Osteoblast (primary cell): ENCODE measurements at places on chromosomes 2 and 18. TPM values are rescaled to one million over a fixed set of nuclear protein-coding genes. Genes with fewer than 3 reads are reported as not detected.

- no peaks in the 10 kb centered on the region for H3K27me3 ChIP-seq
- DNase-seq = no peak
- H3K36me3 ChIP-seq = no peaks in the 10 kb centered on the region
- H3K4me1 ChIP-seq = no peaks in the 10 kb centered on the region
- no peak overlapping the region for H3K27ac ChIP-seq
Measured at GRCh38 chr18:44181951-44182747, 498.5 kb upstream of the SETBP1 start.

- no peak overlapping the region for H3K27ac ChIP-seq
- peaks cover 6% of the 10 kb centered on the region for H3K4me1 ChIP-seq
- DNase-seq = no peak
- peaks cover 6% of the 10 kb centered on the region for H3K36me3 ChIP-seq
- no peaks in the 10 kb centered on the region for H3K27me3 ChIP-seq
Measured at GRCh38 chr18:48580782-48581181, 42.0 kb downstream of the CTIF start.

ZSWIM2 gene
- 0.29 TPM in 1 of 2 replicates, not detected in the other for total RNA-seq

CYP27C1 gene
- 2.2 and 2.4 TPM in 2 replicates for total RNA-seq

DNA sequence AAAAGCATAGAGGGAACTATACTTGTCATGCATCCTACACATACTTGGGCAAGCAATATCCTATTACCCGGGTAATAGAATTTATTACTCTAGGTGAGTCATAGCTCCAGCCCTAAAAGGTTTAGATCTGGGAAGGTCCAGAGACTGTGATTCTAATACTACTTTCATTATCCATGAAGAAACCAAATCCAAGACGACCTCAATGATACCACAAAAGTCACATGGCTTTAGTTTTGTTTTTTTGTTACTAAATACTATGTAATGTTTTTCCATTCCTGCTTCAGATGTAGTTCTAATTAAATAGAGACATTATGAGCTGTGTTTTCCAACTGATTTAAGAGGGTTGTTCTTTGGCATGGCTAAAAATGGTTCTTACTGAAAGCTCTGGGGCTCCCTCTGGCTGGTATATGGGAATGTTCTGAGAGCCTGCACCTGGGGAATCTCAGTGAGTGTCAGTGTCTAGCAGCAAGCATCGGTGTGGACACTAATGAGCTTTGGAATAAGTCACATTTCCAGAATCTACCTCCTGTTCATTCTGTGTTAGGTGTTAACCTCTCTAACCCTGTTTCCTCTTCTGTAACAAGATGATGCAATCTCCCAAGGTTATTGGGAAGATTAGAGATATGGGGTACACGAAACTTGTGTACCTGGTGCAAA, 20.5 kb upstream of the IL1RL2 start:
- no peak overlapping the region for H3K4me3 ChIP-seq
- peaks cover 8% of the 10 kb centered on the region for H3K4me1 ChIP-seq
- DNase-seq = no peak

CD226 gene
- total RNA-seq = under 0.01 and 0.36 TPM in 2 replicates

DNA sequence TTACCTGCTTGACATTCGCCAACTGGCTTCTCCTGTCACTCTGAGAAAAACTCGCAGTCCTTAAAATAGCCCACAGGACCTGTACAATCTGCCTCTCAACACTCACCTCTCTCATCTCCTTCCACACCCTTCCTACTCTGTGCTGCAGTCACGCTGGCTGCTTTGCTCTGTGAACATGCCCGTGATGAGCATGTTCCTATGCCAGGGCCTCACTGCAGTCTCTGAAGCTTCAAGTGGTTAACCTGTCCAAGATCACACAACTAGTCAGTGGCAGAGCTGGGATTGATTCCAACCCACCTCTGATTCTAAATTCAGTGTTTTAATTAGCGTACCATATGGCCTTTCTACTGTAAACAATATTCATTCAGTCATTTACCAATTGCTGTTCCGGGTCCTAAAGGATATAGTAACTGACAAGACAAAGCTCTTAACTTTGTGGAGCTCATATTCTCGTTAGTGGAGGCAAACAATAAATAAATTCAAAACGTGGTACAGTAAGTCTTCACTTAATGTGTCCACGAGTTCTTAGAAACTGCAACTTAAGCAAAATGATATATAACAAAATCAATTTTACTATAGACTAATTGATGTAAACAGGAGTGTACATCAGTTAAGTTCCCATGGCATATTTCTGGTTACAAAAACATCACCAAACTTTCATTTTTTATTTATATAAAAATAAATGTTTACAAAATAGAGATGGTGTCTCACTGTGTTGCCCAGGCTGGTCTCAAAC, 38.9 kb upstream of the FBXO11 start:
- no peaks in the 10 kb centered on the region for H3K36me3 ChIP-seq
- H3K27ac ChIP-seq = no peak overlapping the region
- no peak overlapping the region for H3K4me3 ChIP-seq
- no peaks in the 10 kb centered on the region for H3K27me3 ChIP-seq
- no peaks in the 10 kb centered on the region for H3K4me1 ChIP-seq
- no peak for DNase-seq

DNA sequence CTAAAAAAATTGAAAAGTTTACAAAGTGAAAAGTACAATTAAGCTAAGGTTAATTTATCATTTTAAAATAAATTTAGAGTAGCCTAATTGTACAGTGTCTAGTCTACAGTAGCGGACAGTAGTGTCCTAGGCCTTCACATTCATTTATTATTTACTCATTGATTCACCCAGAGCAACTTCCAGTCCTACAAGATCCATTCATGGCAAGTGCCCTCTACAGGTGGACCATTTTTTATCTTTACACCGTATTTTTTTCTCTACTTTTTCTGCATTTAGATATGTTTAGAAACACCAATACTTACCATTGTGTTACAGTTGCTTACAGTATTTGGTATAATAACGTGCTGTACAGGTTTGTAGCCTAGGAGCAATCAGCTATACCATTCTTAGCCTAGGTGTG, 84.1 kb downstream of the TSN start:
- no peak overlapping the region for H3K4me3 ChIP-seq
- no peak overlapping the region for H3K27ac ChIP-seq
- no peaks in the 10 kb centered on the region for H3K36me3 ChIP-seq
- peaks cover 5% of the 10 kb centered on the region for H3K27me3 ChIP-seq
- no peak for DNase-seq
- H3K4me1 ChIP-seq = no peaks in the 10 kb centered on the region

CFAP65 gene
- not detected in 2 replicates for total RNA-seq

- H3K27ac ChIP-seq = no peak overlapping the region
- no peak overlapping the region for H3K4me3 ChIP-seq
- H3K4me1 ChIP-seq = peaks cover 4% of the 10 kb centered on the region
- peaks cover 24% of the 10 kb centered on the region for H3K36me3 ChIP-seq
- no peak for DNase-seq
- no peaks in the 10 kb centered on the region for H3K27me3 ChIP-seq
Measured at GRCh38 chr2:206004004-206004693, 81.8 kb downstream of the INO80D start.

GRCh38 chr18:39564716-39565115, 1999.1 kb upstream of the CELF4 start:
- no peaks in the 10 kb centered on the region for H3K27me3 ChIP-seq
- H3K4me1 ChIP-seq = no peaks in the 10 kb centered on the region
- no peaks in the 10 kb centered on the region for H3K36me3 ChIP-seq
- no peak overlapping the region for H3K27ac ChIP-seq

GRCh38 chr18:74173434-74173750, 25.1 kb downstream of the TIMM21 start:
- peaks cover 4% of the 10 kb centered on the region for H3K27me3 ChIP-seq
- DNase-seq = no peak
- H3K27ac ChIP-seq = no peak overlapping the region

RNU2-63P gene
- not detected in 2 replicates for total RNA-seq

DNA sequence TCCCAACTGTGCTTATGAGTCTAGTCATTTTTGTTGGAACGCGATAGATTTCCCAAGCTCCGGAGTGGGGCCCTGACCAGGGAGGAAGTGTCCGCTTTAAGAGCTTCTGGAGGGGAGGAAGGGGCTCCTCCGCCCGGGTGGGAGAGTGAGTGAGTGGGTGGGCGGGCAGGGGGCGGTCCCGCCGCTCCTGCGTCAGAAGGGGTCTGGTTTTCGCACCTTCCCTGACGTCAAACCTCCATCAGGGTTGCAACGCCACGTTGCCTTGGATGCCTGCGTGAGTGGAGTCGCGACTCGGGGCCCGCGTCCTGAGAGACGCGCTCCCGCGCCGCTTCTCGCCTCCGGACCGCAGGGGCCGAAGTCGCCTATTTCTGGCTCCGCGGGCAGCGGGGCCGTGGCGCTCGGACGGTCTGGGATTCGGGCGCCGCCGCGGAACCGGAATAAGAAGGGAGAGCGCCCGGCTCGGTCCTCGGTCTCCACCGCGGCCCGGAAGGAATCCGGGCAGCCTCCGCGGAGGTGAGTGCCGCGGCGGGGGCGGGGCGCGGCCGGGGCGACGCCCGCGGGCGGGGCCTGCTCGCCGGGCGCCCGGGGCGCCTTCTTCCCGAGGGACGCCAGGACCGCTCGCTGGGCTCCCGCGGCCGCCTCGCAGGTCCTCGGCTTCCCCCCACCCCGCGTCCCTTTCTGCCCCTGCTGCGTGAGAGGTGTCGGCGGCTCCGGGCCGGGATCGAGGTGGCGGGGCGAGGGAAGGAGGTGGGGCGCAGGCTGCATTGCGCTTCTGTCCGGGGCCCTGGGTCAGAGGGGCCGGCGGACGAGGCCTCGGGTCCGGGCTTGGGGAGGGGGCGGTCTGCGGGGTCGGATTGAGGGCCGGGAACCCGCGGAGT, at the start of gene ZDBF2:
Gene ZDBF2 (plus strand): TSS at position 230 of the 878 bp plus-strand sequence. CDS start 7,187 bp downstream, outside the sequence.
- no peaks in the 10 kb centered on the region for H3K36me3 ChIP-seq

GRCh38 chr2:46802665-46803546, 112.7 kb downstream of the MCFD2 start:
- no peak overlapping the region for H3K4me3 ChIP-seq
- no peaks in the 10 kb centered on the region for H3K27me3 ChIP-seq
- peaks cover 85% of the 10 kb centered on the region for H3K4me1 ChIP-seq
- no peak for DNase-seq
- peaks cover 8% of the 10 kb centered on the region for H3K36me3 ChIP-seq

CTIF gene
- 58.6 and 65.9 TPM in 2 replicates for total RNA-seq

DNA sequence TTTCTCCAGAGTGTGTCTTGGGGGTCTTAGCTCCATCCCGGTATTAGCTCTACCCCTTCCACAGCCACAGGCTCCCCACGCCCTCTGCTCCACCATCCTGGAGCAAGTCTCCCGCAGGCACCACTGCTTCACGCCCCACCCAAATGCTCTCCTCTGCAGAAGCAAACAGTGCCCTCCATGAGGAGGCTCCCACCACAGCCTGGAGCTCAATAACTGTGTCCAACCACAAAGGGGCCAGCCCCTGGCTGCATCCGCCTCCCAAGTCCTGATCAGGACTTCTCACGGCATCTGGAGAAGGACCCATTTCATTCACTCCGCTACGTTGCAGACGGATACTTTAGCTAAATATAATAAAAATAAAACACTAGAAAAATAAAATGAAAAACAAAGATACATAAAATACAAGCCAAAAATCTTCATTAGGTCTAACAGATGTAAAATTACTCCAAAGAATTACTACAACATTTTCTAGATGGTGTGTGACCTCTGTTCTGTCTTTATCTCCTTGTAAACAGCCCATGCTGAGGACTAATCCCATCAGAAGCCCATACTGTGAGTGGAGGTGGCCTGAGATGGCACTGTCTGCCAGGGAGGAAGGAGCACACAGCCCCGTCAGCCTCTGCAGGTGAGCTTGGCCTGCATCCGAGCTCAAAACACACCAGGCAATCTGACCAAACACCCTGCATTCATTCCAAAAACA, 210.8 kb upstream of the RAB6C start:
- no peaks in the 10 kb centered on the region for H3K4me1 ChIP-seq
- H3K4me3 ChIP-seq = no peak overlapping the region
- no peaks in the 10 kb centered on the region for H3K36me3 ChIP-seq
- no peaks in the 10 kb centered on the region for H3K27me3 ChIP-seq
- DNase-seq = no peak
- H3K27ac ChIP-seq = no peak overlapping the region

- H3K27me3 ChIP-seq = no peaks in the 10 kb centered on the region
- H3K36me3 ChIP-seq = no peaks in the 10 kb centered on the region
- H3K4me1 ChIP-seq = peaks cover 10% of the 10 kb centered on the region
- no peak overlapping the region for H3K27ac ChIP-seq
- H3K4me3 ChIP-seq = no peak overlapping the region
- DNase-seq = no peak
Measured at GRCh38 chr2:8669157-8669817, 12.6 kb upstream of the ID2 start.

DNA sequence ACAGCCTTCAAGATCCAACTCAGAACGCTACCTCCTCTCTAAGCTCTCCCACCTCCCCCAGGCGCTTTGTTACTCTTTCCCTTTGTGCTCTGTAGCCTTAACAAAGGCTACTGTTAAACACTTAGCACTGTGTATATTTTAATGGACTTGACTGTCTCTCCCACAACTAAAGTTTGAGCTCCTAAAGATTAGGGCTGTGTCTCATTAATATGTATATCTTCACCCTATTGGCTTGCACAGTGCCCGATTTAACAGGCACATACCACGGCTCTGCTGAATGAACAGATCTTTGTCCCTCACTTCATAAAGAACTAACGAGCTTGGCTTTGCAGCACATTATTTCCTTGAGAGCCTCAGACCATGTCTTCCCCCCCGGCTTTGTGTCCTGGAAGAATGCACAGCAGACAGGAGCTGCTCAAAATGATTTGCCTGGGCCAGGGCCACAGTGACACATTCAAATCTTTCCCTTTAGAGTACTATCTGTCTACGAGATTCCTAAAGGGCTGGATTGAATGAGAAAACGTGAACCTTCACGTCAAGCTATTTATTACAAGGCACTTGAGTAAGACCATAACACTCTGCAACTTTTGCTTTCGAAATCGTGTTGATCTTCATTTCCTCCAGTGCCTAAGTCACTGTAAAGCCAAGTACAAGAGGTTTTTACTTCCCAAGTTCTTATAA, 22.1 kb downstream of the ABHD3 start:
- peak; percentile 77 for DNase-seq
- no peaks in the 10 kb centered on the region for H3K27me3 ChIP-seq
- no peaks in the 10 kb centered on the region for H3K36me3 ChIP-seq
- H3K27ac ChIP-seq = peak overlapping the region; percentile 68

SCYGR8 gene
- total RNA-seq = not detected in 2 replicates

- no peaks in the 10 kb centered on the region for H3K27me3 ChIP-seq
- H3K4me1 ChIP-seq = no peaks in the 10 kb centered on the region
- DNase-seq = no peak
- H3K27ac ChIP-seq = no peak overlapping the region
Measured at GRCh38 chr2:221818616-221819320, 246.7 kb upstream of the EPHA4 start.

DNA sequence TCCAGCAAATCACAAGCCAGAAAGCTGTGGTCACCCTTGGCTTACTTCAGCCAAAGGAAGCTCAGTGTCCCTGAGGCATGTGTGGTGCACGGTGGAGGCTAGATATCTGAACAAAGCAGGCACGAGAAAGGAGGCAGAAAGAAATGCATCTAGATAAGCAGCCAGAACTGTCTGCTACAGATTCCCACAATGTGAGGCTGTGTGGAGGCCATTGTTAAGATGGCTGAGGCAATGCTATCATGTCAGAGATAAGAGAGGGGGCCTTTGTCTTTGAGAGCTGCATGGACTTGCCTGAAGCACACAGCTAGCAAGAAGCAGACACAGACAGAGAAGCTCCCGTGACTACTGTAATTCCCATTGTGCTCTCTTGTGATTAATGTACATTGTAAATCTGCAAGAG, 110.5 kb upstream of the LYPD6 start:
- H3K4me3 ChIP-seq = no peak overlapping the region
- H3K27me3 ChIP-seq = no peaks in the 10 kb centered on the region
- H3K4me1 ChIP-seq = no peaks in the 10 kb centered on the region
- DNase-seq = no peak
